Heart left ventricle (tissue), 16 donors: ENCODE measurements at places on chromosomes 4 and X. TPM values are rescaled to one million over a fixed set of nuclear protein-coding genes. Genes with fewer than 3 reads are reported as not detected.

The CXorf49 gene
- not detected for polyA plus RNA-seq

The RHOH gene
- polyA plus RNA-seq, result not detected

The TMPRSS11A gene
- polyA plus RNA-seq, result not detected

The STK32B gene
- 0.08 TPM for polyA plus RNA-seq

The FAM236D gene
- not detected for polyA plus RNA-seq

The SSX3 gene
- polyA plus RNA-seq, result not detected

The SMIM20 gene
- polyA plus RNA-seq, result 40.3 TPM

The CT45A2 gene
- polyA plus RNA-seq, result not detected

The STPG2 gene
- not detected for polyA plus RNA-seq

The H2BW2 gene
- polyA plus RNA-seq, result not detected

The MAOA gene
- 104 TPM for polyA plus RNA-seq

The F8A3 gene
- polyA plus RNA-seq, result 3.3 TPM

The MAGEC1 gene
- polyA plus RNA-seq, result not detected

The ALAS2 gene
- not detected for polyA plus RNA-seq

The ART3 gene
- 67.8 TPM for polyA plus RNA-seq

The RXFP1 gene
- not detected for polyA plus RNA-seq

The LDB2 gene
- 16.2 TPM for polyA plus RNA-seq

The PRDM8 gene
- 0.26 TPM for polyA plus RNA-seq

The GIMD1 gene
- not detected for polyA plus RNA-seq

The RNF212 gene
- polyA plus RNA-seq, result 0.62 TPM

The SULT1B1 gene
- polyA plus RNA-seq, result 0.49 TPM

The WFS1 gene
- 44.8 TPM for polyA plus RNA-seq

The NUP62CL gene
- 1.3 TPM for polyA plus RNA-seq

The GAGE13 gene
- polyA plus RNA-seq, result not detected

The SLC7A11 gene
- polyA plus RNA-seq, result 0.04 TPM

The NDUFB11 gene
- polyA plus RNA-seq, result 254 TPM

The CXXC4 gene
- 1.2 TPM for polyA plus RNA-seq

The CXCL8 gene
- polyA plus RNA-seq, result 0.42 TPM

The TLL1 gene
- 3.4 TPM for polyA plus RNA-seq

The ERCC6L gene
- not detected for polyA plus RNA-seq

The IRS4 gene
- not detected for polyA plus RNA-seq

The NRK gene
- 0.43 TPM for polyA plus RNA-seq

The SPANXN4 gene
- not detected for polyA plus RNA-seq
